K562 (cell line): ENCODE measurements at places on chromosomes 2 and 18. TPM values are rescaled to one million over a fixed set of nuclear protein-coding genes. Genes with fewer than 3 reads are reported as not detected.

Gene THUMPD2
- total RNA-seq = 18.1 and 18.8 TPM in 2 replicates

DNA sequence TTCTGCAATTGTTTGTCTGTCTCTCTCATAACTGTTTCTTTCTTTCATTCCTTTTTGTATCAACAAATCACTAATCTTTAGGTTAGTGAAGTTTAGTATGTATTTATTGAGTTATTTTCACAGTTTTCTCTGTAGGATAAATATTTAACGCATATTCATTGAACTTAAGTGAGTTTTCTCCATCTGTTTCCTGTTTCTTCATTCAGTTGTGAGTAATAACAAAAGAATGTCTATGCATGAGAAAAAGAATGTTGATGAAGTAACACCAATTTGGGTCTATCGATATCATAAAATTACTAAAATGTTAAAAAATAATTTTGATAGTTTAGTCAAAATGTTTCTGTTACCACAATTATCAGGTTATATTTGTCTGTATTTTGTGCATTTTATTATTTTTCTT is 948.0 kb downstream of the DSC3 start:
- H3K4me3 ChIP-seq = no peak overlapping the region
- no peak overlapping the region for H3K27ac ChIP-seq
- H3K4me1 ChIP-seq = no peaks in the 10 kb centered on the region
- no peaks in the 10 kb centered on the region for H3K36me3 ChIP-seq
- no peak for DNase-seq

GRCh38 chr2:102251042-102251848 is 60.1 kb upstream of the IL1RL1 start:
- H3K4me1 ChIP-seq = peaks cover 6% of the 10 kb centered on the region; the same call in 1 of the 2 replicates
- H3K4me3 ChIP-seq = no peak overlapping the region
- H3K36me3 ChIP-seq = no peaks in the 10 kb centered on the region
- H3K27me3 ChIP-seq = no peaks in the 10 kb centered on the region
- no peak overlapping the region for H3K27ac ChIP-seq

Gene CHRND
- not detected in 2 replicates for total RNA-seq

- H3K4me3 ChIP-seq = no peak overlapping the region
- no peaks in the 10 kb centered on the region for H3K27me3 ChIP-seq
- no peak overlapping the region for H3K27ac ChIP-seq
- no peak for DNase-seq
These were observed 555.6 kb downstream of the EPHA4 start for GRCh38 chr2:221016551-221016950.

- DNase-seq = no peak
- H3K4me3 ChIP-seq = no peak overlapping the region
- no peak overlapping the region for H3K27ac ChIP-seq
- peaks cover 17% of the 10 kb centered on the region; the same call in 2 of the 3 replicates for H3K4me1 ChIP-seq
These were observed 185.6 kb downstream of the CTIF start for GRCh38 chr18:48724442-48724841.

DNA sequence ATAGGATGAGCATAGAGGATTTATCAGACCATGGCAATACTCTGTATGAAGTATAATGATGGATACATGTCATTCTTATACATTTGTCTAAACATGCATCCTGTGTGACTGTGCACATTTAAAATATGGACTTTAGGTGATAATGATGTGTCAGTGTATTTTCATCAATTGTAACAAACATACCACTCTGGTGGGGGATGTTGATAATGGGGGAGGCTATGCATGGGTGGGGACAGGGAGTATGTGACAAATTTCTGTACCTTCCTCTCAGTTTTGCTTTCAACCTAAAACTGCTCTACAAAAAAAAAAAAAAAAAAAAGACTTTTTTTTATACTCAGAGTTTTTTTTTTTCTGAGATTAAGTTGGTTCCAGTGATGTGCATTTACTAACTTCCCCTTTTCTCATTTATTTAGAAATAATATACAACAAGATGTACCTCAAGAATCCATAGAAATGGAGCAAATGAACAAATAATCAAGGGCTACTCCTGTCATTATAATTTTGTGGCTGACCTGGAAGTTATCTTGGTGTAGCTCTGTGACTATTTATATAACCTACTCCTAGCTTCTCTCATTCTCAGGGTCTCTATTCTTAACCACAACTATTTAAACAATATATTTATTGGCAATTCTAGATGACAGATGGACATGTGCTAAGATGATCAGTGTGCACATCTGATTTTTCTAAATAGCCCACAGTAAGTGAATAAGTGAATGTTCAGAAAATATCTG is 108.9 kb upstream of the ITGA4 start:
- H3K36me3 ChIP-seq = no peaks in the 10 kb centered on the region
- H3K27me3 ChIP-seq = no peaks in the 10 kb centered on the region
- no peak overlapping the region for H3K4me3 ChIP-seq
- H3K4me1 ChIP-seq = no peaks in the 10 kb centered on the region
- no peak overlapping the region for H3K27ac ChIP-seq
- DNase-seq = no peak

DNA sequence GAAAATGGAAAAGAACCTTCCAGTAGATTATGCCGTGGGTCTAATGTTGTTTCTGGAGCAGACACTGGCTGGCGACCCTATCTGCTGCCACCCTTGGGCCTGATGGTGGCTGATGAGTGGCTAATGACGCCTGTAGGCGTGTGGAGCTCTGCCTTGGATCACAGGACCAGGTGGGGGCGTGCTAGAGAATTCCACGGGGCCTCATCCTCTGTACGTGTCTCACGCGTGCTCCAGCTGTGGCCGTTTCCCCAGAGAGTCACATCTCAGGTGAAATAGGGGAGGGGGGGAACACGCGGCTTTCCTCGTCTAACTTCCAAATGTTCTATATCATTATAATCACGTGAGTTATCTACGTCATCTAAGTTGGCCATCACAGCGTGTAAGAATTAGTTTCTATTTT is 160.9 kb upstream of the SMIM21 start:
- DNase-seq = no peak
- no peaks in the 10 kb centered on the region for H3K36me3 ChIP-seq
- H3K4me3 ChIP-seq = no peak overlapping the region
- H3K27ac ChIP-seq = no peak overlapping the region
- no peaks in the 10 kb centered on the region for H3K27me3 ChIP-seq

Gene SPDYA
- total RNA-seq = 0.16 and 0.27 TPM in 2 replicates

DNA sequence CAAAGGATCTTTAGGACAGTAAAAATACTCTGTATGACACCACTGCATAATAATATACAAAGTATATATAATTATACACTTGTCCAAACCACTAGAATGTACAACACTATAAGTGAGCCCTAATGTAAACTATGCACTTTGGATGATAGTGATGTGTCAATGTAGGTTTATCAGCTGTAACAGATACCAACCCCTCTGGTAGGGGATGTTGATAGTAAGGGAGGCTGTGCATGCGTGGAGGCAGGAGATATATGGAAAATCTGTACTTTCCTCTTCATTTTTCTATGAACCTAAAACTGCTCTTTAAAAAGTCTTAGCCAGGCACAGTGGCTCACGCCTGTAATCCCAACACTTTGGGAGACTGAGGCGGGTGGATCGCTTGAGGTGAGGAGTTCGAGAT is 37.5 kb upstream of the SP3 start:
- H3K27me3 ChIP-seq = peaks cover 9% of the 10 kb centered on the region; the same call in 2 of the 3 replicates
- no peak overlapping the region for H3K27ac ChIP-seq
- DNase-seq = peak; percentile 51

DNA sequence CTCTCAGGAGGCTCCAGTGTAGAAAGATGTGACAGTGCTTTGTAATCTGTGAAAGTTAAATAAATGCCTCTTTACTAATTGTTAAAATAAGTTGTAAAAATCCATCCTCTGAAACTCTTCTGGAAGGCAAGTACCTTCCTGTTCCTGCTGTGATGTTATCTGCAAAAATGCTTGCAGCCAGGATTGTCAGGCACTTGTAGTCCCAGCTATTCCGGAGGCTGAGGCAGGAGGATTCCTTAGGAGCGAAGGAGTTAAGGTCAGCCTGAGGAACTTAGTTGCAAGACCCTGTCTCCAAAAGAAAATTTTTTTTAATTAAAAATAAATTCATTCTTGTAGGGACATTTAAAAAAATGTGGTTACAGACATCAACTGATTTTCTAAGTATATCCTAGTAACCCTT is 22.7 kb upstream of the BMPR2 start:
- H3K27me3 ChIP-seq = no peaks in the 10 kb centered on the region
- no peaks in the 10 kb centered on the region; the same call in 1 of the 2 replicates for H3K4me1 ChIP-seq
- H3K27ac ChIP-seq = no peak overlapping the region
- no peak for DNase-seq

Gene FOXD4L1
- 0.16 and 0.20 TPM in 2 replicates for total RNA-seq

Gene RNF138
- total RNA-seq = 100 and 105 TPM in 2 replicates

DNA sequence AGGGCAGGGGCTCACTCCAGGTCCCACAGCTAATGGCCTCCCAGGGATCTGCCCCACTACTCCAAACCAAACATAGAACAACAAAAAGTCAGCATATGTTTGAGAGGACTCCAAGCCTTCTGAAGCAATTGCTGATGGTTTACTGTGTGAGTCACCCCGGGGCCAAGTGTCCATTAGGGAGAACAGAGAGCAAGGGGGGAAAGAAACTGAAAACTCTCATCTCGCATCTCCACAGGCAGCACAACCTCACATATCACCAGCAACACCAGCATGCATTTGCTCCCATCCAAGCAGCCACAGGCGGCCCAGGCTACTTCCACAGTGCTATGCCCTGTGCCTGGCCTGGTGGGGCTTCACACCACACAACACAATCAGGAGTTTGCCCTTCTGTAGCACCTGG is 39.1 kb downstream of the CYRIA start:
- no peaks in the 10 kb centered on the region for H3K36me3 ChIP-seq
- H3K4me3 ChIP-seq = no peak overlapping the region
- peaks cover 17% of the 10 kb centered on the region for H3K4me1 ChIP-seq
- no peak for DNase-seq

- no peaks in the 10 kb centered on the region for H3K36me3 ChIP-seq
- H3K4me1 ChIP-seq = no peaks in the 10 kb centered on the region
- no peak for DNase-seq
- H3K27me3 ChIP-seq = no peaks in the 10 kb centered on the region
- no peak overlapping the region for H3K27ac ChIP-seq
- H3K4me3 ChIP-seq = no peak overlapping the region
These were observed 32.1 kb upstream of the DOCK10 start for GRCh38 chr2:225074366-225074765.

Gene FAM136A
- total RNA-seq = 88.3 and 92.9 TPM in 2 replicates

- no peaks in the 10 kb centered on the region for H3K27me3 ChIP-seq
- H3K4me1 ChIP-seq = no peaks in the 10 kb centered on the region
- no peak for DNase-seq
- H3K36me3 ChIP-seq = peaks cover 93% of the 10 kb centered on the region
These were observed 16.6 kb downstream of the SMC6 start for GRCh38 chr2:17736989-17737388.

DNA sequence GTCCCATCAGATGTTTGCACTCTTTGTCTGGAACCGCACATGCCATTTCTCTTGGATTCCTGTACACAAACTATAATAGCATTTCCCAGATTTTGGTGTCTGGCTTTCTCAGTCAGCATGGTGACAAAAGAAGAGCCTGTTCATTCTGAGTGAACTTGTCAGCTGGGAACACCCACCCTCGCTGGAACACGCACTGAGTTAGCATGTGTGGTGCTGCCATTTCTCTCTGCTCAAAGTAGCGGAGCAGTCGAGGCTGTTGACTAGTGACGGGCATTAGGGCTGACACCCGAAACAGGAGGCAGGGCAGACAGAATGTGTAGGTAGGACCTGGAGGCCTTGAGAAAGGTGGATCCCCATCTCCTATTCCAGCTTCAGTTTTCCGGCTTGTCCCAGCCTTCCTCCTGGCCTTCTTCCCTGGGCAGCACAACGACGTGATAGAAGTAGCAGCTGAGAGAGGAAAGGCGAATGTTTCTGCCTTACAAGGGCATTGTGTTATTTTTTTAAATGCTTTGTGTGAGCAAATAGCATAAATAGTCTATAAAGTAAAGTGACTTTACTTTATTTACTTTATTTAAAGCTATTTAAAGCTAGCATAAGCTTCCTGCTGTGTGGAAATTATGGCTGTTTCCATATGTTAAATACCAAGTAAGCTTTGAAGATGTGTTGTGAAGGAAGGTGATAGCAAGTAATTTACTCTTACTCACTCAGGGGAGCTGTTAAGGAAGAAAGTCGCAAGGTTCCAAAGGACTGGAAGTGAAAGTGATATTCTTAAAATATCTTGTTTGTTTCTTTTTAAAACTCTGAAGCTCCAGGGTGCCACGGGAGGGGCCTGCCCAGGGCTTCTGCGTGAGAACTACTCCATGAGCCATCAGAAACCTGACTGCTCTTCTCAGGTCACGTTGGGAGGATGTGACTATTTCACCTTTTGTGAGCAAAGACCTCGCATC is 272.6 kb downstream of the NEDD4L start:
- no peaks in the 10 kb centered on the region for H3K4me1 ChIP-seq
- DNase-seq = no peak
- no peak overlapping the region for H3K4me3 ChIP-seq
- no peaks in the 10 kb centered on the region for H3K27me3 ChIP-seq
- no peaks in the 10 kb centered on the region; the same call in 2 of the 3 replicates for H3K36me3 ChIP-seq
- no peak overlapping the region for H3K27ac ChIP-seq

- no peaks in the 10 kb centered on the region for H3K36me3 ChIP-seq
- H3K4me1 ChIP-seq = peaks cover 15% of the 10 kb centered on the region
- no peaks in the 10 kb centered on the region for H3K27me3 ChIP-seq
- peak; percentile 56 for DNase-seq
These were observed 823 bp upstream of the RNU2-63P start for GRCh38 chr2:88016960-88017779.

GRCh38 chr2:37767959-37768925 is 96.8 kb upstream of the CDC42EP3 start:
- H3K27me3 ChIP-seq = no peaks in the 10 kb centered on the region
- DNase-seq = no peak
- no peaks in the 10 kb centered on the region for H3K36me3 ChIP-seq
- no peak overlapping the region for H3K27ac ChIP-seq

DNA sequence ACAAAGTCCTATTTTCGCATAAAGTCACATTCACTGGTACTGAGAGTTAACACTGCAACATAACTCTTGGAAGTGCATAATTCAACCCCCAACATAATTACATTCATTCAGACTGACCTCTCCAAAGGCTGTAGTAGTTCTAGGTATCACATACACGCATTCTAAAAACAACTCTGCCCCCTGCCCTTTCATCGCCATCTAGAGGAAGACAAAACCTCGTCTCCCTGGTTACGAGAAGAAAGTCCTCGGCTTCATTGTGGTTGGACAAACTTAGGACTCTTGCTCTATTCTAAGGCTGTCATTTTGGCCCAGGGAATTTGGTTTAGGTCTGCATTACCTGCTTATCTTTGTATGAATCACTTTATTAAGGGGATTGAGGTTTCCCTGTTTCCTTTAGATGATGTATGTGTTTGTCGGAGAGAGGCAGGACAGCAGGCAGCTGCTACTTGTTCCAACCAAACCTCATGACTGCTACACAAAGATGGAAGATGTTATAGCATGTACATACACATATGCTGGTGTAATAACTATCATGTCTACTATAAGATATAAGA is 215.4 kb upstream of the NRXN1 start:
- H3K27ac ChIP-seq = no peak overlapping the region
- H3K36me3 ChIP-seq = no peaks in the 10 kb centered on the region
- no peak overlapping the region for H3K4me3 ChIP-seq
- no peaks in the 10 kb centered on the region for H3K27me3 ChIP-seq
- DNase-seq = no peak
- no peaks in the 10 kb centered on the region for H3K4me1 ChIP-seq
